Body of pancreas (tissue), 4 donors: ENCODE measurements at places on chromosomes 16 and 17. TPM values are rescaled to one million over a fixed set of nuclear protein-coding genes. Genes with fewer than 3 reads are reported as not detected.

DNA sequence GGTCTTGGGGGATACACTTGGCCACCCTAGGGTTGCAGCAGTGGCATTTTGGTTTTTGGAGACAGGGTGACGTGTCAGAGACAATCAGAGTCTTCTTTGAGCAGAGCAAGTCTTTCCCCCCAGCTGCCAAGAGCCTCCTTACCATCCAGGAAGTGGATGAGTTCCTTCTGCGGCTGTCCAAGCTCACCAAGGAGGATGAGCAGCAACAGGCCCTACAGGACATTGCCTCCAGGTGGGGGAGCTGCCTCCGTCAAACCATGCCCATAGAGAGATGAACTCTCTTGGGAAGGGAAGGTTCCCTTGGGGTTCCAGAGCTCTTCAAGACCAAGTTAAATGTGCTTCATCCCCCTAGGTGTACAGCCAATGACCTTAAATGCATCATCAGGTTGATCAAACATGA lies 11.3 kb downstream of the LIG3 start:
- DNase-seq = no peak

DNA sequence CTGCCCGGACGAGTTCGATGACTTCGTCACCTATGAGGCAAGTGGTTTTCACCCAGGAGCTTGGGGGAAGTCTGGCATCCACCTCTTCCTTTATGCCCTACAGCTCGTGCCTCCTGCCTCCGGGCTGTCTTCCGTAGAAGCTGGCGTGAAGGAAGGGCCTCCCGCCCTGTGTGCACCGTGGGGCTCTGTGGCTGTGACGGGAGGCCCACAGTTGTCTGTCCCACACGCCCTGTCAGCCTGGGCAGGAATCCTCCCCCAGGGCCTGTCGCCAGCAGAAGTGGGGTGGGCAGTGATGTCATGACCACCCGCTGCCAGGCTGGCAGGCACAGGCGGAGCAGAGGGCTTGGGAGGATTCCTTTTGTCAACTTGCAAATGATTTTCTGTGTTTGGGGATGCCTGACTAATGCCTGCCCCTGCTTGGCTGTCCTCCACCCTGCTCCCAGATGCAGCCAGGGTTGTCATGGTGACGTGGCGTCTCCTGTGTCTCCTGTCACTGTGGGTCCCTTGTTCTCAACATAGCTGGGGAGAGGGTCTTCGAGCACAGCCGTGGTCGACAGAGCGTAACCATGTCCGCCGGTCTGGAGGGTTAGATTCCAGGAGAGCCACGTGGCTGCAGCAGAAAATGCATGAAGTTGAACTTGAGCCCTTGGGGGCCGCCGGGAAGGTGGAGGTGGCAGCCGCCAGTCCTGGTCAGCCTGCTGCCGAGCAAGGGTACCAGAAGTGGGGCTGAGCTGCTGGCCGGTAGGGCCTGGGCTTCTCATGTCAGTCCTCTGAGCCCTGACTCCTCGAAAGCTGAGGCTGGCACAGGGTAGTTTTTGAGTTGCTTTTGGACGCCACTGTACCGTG lies 46.1 kb downstream of the RAB11FIP3 start:
- no peak for DNase-seq

DNA sequence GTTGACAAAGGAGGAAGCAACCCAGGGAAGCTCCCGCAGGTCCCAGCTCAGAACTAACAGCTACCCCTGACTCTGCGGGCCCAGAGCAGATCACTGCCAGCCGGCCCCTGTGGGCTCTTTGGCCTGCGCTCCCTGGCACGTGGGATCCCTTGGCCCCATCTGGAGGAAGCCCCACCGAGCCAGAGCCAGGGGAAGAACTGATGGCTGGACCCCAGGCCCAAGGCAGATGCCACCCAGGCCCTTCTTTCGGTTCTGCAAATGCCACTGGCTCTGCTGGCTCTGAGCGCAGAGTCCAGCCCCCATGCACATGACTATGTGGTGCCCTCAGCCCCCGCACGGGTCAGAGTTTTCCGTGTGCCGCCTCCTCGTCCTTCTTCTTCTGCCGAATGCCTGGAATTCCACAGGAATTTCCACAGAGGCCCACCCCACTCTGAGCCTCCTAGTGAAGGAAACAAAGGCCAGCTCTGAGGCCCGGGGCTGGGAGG lies 35.8 kb upstream of the SNN start:
- DNase-seq = peak; percentile 65

GRCh38 chr17:79109584-79109983 lies 35.0 kb downstream of the ENGASE start:
- no peak for DNase-seq

The TERB1 gene
- total RNA-seq = not detected
